ENCODE measurements at places on chromosomes 5 and 9. TPM values are rescaled to one million over a fixed set of nuclear protein-coding genes. Genes with fewer than 3 reads are reported as not detected.

DNA sequence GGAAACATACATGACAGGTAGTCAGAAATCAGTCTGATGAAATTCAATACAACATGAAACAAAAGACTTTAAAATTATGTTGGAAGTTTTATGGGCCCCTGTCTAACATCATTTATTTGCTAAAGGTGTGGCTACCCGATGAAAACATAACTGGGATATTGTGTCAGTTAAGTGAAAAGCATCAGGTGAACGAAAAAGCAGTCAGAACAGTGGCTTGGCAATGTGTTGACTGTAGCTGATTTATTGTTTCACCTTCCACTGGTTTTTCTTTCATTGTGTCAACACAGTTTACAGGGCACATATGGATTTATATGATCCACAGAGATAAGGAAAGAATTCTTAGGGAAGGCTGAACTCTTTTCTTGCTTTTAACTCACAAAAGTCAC lies 429.6 kb upstream of the ZNF608 start:
- H3K4me3 ChIP-seq, result no peak overlapping the region
- no peaks in the 10 kb centered on the region for H3K36me3 ChIP-seq
- no peak overlapping the region for H3K27ac ChIP-seq
- no peaks in the 10 kb centered on the region for H3K27me3 ChIP-seq
- H3K4me1 ChIP-seq, result no peaks in the 10 kb centered on the region

- no peak overlapping the region for H3K4me3 ChIP-seq
- no peak for DNase-seq
- no peaks in the 10 kb centered on the region for H3K27me3 ChIP-seq
- H3K4me1 ChIP-seq, result no peaks in the 10 kb centered on the region
- H3K36me3 ChIP-seq, result no peaks in the 10 kb centered on the region
- H3K27ac ChIP-seq, result no peak overlapping the region
Observed at GRCh38 chr5:19555436-19555835, 432.6 kb downstream of the CDH18 start.

DNA sequence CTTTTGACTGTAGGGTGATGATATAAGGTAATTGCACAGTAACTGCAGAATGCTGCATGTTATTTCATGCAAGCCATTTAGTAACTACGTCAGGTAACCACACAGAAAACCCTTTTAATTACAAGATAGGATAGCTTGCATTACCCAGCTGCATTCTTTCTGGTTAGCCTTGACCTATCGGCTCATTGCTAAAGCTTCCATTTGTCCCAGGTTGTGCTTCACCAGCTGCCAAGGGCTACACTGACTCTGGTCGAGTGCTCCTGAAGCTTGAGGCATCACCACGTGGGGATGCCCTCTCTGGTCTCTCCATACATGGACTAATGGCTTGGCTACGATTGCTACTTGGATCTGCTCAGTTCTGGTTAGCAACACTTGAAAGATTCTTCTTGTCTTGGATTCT lies 81.1 kb upstream of the SLC12A2 start:
- H3K27ac ChIP-seq, result no peak overlapping the region
- no peak for DNase-seq
- H3K4me1 ChIP-seq, result no peaks in the 10 kb centered on the region
- H3K27me3 ChIP-seq, result no peaks in the 10 kb centered on the region
- peaks cover 9% of the 10 kb centered on the region for H3K36me3 ChIP-seq

DNA sequence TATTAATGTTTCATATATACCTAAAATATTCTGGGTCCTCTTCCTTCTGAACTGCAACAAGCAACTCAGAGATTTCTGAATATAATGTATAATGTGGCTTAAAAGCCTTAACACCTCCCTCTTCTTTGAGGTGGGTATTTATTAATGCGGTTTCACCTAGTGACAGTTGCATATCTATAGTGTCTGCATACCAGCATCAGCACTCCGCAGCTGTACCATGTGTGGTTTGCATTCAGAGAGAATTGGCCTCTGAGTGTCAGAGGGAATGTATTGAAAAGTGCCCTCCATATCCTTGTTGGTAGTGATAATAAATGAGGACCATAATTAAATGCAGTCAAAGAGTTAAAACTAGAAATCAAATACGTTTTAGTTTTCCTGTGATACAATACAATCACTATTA lies 256.6 kb upstream of the ARRDC3 start:
- no peak for DNase-seq
- no peaks in the 10 kb centered on the region for H3K27me3 ChIP-seq
- H3K4me1 ChIP-seq, result no peaks in the 10 kb centered on the region
- H3K36me3 ChIP-seq, result no peaks in the 10 kb centered on the region
- H3K4me3 ChIP-seq, result no peak overlapping the region

DNA sequence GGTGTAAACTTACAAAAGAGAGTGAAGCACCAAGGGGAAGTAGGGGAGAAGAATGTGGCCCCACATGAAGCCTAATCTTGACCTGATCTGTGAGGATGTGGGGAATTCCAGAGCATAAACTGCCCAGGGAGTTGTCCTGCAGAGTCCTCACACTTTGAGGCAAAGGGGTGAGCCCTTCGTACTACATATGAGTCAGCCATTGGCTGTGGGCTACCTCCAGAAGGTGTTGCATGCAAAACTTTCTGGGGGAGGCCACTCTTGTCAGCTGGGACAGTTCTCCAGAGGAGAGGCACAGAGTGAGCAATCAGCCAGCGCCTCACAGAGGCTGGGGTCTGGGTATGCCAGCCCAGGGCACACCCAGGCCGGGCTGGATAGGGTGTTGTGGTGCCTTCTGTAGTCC lies 98.1 kb upstream of the NMUR2 start:
- H3K27ac ChIP-seq, result no peak overlapping the region
- no peak overlapping the region for H3K4me3 ChIP-seq
- no peak for DNase-seq
- no peaks in the 10 kb centered on the region for H3K36me3 ChIP-seq
- H3K27me3 ChIP-seq, result no peaks in the 10 kb centered on the region

GRCh38 chr5:68646144-68646543 lies 430.6 kb downstream of the PIK3R1 start:
- no peaks in the 10 kb centered on the region for H3K27me3 ChIP-seq
- H3K27ac ChIP-seq, result no peak overlapping the region
- H3K4me3 ChIP-seq, result no peak overlapping the region
- no peak for DNase-seq

- no peak overlapping the region for H3K4me3 ChIP-seq
- H3K27ac ChIP-seq, result no peak overlapping the region
- H3K4me1 ChIP-seq, result no peaks in the 10 kb centered on the region
- H3K36me3 ChIP-seq, result no peaks in the 10 kb centered on the region
Observed at GRCh38 chr9:105681724-105682123, 12.6 kb upstream of the TMEM38B start.

DNA sequence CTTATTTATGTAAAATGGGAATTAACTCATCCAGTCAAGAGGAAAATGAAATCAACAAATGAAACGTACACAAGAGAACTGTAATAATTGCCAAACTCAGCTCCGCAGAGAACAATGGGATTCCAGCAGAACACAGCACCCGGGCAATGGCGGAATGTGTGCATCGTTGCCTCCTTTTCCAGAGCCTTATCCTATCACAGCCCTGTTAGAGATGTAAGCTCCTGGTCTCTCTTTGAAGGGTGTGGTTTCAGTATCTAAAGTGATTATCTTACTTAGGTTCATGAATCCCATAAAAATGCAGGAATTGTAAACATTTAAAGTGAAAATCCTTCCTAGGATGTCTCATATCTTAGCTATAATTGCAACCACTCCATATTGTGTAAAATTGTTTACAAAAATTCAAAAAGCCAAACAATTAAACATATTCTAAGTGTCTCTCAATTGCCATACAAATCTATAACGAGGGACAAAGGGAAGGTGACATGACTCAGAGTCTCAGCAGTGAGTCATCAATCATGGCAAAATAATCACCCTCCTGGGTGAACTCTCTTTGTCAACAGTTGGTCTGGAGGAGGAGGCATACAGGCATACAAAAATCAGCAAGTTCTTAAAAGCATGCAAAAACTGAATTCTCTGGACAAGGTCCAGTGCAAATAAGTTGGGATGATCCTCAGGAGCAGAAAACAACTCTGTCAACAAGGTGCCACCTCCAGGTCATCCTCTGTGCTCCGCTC lies 22.6 kb downstream of the SEMA5A start:
- no peaks in the 10 kb centered on the region for H3K36me3 ChIP-seq
- H3K27me3 ChIP-seq, result no peaks in the 10 kb centered on the region
- no peak for DNase-seq
- H3K4me1 ChIP-seq, result no peaks in the 10 kb centered on the region
- H3K27ac ChIP-seq, result no peak overlapping the region

DNA sequence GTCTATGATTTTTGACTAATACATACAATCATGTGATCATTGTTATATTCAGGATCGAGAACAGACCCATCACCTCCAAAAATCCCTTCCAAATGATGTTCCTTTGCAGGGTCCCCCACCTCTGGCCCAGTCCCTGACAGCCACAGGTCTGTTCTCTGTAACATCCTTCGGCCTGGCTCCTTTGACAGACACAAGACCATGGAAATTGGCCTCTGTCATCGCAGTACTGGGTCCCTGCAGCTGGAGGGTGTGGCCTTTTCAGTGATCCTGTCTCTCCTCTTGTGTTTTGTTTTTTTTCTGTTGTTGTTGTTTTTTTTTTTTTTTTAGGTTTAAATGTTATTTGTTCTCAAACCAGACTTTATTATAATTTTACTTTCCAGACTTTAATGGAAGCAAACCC lies 27.4 kb upstream of the ANKRD33B start:
- DNase-seq, result no peak
- no peak overlapping the region for H3K4me3 ChIP-seq
- no peak overlapping the region for H3K27ac ChIP-seq
- H3K27me3 ChIP-seq, result no peaks in the 10 kb centered on the region
- H3K36me3 ChIP-seq, result no peaks in the 10 kb centered on the region

DNA sequence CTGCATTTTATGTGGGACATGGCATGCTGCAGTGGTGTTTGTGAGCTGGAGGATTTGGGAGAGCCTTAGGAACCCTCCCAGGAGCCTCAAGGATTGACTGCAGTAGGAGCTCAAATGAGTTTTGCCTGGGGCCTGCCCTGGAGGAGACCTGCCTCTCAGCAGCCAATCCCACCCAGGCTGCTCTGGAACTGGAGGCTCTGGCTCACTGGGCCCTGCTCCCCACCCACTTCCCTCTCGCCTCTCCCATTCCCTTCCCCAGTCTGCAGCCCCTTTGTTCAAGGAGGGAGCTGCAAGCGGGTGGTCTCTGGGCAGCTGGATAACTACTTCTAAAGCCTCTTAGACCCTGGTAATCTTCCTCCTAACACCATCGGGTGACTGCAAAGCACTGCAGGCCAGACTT lies 24.2 kb downstream of the KCNIP1 start:
- H3K27ac ChIP-seq, result no peak overlapping the region
- no peak overlapping the region for H3K4me3 ChIP-seq
- no peak for DNase-seq
- H3K4me1 ChIP-seq, result no peaks in the 10 kb centered on the region
- no peaks in the 10 kb centered on the region for H3K36me3 ChIP-seq

DNA sequence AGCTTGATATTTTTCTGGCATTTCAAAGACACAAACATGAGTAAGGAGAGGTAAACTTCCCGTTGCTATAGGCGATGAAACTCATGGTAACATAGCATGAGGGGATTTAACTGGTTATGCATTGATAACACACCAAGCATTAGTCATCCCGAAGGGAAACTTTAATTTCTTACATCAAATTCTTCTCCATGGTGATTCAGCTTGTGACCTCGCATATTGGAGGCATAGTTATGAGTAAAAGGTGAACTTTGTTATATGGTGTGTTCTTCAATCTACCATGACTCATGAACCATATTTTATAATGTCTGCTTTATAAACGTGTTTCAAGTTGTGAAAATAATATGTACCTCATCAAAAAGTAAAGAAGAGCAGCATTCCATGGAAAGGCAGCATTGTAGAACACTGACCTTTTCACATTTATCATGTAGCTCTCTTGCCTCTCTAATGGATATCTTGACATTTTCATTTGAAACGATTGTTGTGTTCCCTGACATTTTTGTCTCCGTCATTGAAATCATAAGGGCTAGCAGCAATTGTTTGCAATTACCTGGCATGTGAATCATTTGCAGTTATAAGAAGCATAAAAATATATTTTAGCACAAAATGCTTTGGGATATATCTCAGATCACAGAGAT lies 491.8 kb downstream of the ANXA1 start:
- no peaks in the 10 kb centered on the region for H3K4me1 ChIP-seq
- no peaks in the 10 kb centered on the region for H3K27me3 ChIP-seq
- no peaks in the 10 kb centered on the region for H3K36me3 ChIP-seq
- no peak for DNase-seq
- H3K4me3 ChIP-seq, result no peak overlapping the region

DNA sequence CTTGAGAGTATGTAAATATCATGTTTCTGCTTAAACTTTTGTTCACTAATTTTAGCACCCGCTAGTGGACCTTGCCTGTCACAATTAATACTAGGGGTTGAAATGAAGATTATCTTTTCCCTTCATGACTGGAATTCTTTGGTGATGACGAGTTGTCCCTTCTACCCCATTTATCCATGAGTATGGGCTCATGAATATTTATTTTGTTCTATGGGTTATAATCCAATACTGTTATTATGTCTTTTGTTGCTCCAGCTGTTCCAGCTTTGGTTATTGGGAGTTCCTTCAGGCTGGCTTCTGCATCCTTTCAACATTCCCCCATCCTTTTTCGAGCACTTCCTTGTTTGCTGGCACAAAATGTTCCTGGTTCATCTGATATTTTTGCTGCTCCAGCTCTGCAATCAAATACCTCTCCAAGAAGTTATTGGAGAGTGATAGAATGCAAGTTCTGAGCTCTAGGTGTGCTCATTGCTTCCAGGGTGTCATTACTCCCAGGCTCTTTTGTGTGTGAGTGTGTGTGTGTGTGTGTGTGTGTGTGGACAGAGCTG lies 19.7 kb upstream of the ARHGEF28 start:
- no peak overlapping the region for H3K4me3 ChIP-seq
- no peak overlapping the region for H3K27ac ChIP-seq
- no peaks in the 10 kb centered on the region for H3K27me3 ChIP-seq
- no peaks in the 10 kb centered on the region for H3K4me1 ChIP-seq
- no peak for DNase-seq

Gene SPATA31E1
- polyA plus RNA-seq, result not detected

Gene CDH9
- not detected for polyA plus RNA-seq

Gene OR2K2
- polyA plus RNA-seq, result not detected

Gene NRARP
- polyA plus RNA-seq, result 1.3 TPM

Gene PCDH1
- 1.4 TPM for polyA plus RNA-seq

Gene SPINK7
- not detected for polyA plus RNA-seq

Gene DDX4
- polyA plus RNA-seq, result not detected

Gene RLN2
- polyA plus RNA-seq, result 2.5 TPM

Gene TLE1
- 52.6 TPM for polyA plus RNA-seq

Gene ARID3C
- polyA plus RNA-seq, result not detected

Measured in spleen (tissue), 13 donors.